Upper lobe of right lung (tissue), 1 donor: ENCODE measurements at places on chromosomes 13 and 19.

GRCh38 chr13:98978280-98978679 lies 416 bp upstream of the DOCK9 start:
- no peak for DNase-seq

DNA sequence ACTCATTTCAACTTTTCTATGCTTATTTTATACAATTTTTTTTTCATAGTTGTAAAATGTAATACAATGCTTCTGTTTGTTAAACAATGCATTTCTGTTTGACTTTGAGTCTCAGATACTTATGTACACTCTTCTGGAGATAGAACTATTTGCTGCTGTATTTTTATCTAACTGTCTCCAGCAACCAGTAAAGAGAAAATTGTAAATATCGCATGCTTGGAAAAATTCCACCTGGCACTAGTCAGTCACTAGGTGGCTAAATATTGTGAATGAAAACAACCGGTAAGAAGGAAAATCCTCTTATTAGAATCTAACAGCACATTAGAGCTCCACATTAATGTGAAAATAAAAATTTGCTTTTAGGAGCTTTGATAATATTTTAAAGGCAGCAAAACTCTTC lies 876.5 kb downstream of the PCDH9 start:
- DNase-seq = no peak

GRCh38 chr13:39370554-39370953 lies 232.4 kb downstream of the LHFPL6 start:
- DNase-seq = no peak

DNA sequence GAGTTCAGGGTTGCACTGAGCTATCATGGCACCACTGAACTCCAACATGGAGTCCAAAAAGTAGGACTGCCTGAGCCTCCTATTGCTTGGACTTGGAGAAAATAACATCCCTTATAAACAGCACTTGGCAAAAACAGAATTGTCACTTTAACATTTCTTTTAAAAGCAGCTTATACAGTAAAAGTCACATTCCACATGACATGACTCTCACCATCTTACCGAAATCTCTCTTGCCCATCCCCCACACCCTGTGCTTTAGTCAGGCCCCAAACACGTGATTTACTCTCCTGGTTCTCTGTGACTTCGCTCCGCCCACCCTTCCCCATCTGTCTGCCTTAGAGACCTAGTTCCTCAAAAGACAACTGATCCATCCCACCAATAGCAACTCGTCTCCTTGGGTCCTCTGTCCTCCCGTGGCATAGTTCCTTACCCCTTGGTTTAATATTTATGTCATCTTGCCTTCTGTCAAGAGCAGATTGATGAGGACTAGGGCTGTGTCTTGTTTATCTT lies 4.6 kb downstream of the SAFB start:
- DNase-seq = peak; percentile 82

DNA sequence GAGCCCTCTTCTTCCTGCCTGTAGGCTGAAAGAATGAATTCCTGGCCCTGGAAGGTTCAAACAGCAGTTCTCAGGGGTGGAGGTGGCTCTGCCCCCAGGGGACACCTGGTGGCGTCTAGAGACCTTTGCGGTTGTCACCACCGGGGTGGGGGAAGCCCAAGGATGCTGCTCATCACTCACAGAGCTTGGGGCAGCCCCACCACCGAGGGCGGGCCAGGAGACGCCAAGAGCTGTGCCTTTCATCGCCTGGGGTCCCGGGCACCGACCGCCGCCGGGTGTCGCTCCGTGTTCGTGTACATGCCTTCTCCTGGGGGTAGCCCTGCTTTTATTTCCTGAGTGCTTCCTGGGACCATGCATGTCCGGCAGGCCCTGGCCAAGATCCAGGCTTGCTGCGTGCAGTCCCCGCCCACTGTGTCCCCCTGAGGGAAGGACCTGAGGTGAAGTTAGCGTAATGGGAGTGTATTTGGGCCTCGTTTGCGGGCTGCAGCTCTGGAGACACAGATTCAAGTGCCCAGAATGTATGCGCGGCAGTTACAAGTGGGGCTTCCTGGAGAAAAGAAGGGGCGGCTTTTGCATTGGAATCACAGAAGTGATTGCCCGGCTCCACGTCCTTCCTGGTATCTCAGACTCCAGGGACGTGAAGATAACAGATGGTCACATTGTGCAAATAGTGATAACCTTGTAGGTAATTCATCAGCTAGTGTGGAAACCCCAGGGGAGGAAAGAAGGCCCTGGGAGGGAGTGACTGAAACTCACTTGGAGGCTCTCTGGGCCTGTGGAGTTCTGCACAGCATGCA lies 7.8 kb downstream of the DOT1L start:
- no peak for DNase-seq

DNA sequence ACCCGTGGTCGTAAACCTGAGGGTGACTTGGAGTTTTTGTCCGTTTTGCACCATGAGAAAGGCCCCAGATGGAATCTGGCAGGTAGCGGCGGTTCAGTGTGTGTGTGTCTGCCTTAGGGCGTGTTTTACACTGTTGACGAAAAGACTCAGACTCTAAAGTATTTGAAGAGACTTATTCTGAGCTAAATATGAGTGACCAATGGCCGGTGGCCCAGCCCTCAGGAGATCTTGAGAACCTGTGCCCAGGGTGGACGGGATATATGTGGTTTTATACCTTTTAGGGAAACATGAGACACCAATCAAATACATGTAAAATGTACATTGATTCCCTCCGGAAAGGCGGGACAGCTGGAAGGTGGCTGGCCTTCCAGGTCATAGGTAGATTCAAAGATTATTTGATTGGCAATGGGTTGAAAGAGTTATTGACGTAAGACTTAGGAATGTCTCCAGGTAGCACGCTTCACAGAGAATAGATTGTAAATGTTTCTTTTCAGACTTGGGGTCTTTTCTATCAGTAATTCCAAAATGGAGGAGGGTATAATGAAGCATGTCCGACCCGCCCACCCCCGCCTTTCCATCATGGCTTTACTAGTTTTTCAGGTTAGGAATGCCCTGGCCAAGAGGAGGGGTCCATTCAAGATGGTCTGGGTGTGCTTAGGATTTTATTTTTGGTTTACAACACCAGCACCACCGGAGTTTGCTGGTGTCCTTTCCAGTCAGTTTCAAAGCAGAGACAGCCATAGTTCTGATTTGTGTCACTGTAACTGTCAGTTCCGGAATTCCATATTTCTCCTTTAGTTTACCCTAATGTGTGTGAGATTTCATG lies 1.0 kb upstream of the ZNF529 start:
- DNase-seq = no peak

DNA sequence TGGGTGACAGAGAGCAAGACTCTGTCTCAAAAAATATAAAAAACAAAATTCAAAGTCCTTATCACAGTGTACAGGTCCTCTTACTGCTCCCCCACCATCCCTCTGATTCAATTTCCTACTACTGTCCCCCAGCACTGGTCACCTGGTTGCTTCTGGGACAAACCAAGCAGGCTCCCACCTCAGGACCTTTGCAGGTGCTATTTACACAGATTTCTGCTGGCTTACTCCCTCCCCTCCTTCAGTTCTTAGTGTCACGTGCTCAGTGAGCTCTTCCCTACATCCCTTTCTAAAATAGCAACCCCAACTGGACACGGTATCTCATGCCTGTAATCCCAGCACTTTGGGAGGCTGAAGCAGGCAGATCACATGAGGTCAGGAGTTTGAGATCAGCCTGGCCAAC lies 6.0 kb downstream of the IRF2BP1 start:
- DNase-seq = no peak

- no peak for DNase-seq
These were observed 83.8 kb downstream of the FAM216B start for GRCh38 chr13:42864952-42865767.

GRCh38 chr19:4064149-4064495 lies 2.6 kb downstream of the ZBTB7A start:
- DNase-seq = no peak

GRCh38 chr13:44199627-44200207 lies 173.9 kb upstream of the SERP2 start:
- no peak for DNase-seq

DNA sequence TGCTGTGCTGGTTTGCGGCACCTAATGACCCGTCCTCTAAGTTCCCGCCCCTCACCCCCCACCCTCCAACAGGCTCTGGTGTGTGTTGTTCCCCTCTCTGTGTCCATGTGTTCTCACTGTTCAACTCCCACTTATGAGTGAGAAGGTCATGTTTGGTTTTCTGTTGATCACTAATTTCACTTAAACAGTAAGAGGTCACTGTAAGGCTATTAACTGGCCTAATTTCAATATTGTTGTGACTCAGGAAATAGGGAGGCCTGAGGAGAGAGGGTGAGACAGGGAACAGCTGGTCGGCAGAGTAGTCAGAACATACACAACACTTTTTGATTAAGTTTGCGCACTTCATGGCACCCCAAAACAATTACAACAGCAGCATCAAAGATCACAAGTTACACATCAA lies 15.6 kb downstream of the TUBGCP3 start:
- DNase-seq = no peak

DNA sequence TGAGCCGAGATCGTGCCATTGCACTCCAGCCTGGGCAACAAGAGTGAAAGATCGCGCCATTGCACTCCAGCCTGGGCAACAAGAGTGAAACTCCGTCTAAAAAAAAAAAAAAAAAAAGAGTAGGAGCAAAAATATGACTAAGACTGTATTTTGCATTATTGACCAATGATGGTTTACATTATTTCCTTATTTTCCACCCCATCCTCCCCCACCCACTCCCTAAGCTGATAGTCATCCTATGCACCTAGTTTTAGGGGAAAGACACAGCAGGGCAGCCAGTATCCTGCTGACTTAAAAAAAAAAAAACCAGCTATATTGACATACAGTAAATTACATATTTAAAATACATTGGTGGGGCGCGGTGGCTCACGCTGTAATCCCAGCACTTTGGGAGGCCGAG lies 25.1 kb downstream of the VAV1 start:
- no peak for DNase-seq

GRCh38 chr13:110957181-110957884 lies 42.5 kb upstream of the ANKRD10 start:
- no peak for DNase-seq

DNA sequence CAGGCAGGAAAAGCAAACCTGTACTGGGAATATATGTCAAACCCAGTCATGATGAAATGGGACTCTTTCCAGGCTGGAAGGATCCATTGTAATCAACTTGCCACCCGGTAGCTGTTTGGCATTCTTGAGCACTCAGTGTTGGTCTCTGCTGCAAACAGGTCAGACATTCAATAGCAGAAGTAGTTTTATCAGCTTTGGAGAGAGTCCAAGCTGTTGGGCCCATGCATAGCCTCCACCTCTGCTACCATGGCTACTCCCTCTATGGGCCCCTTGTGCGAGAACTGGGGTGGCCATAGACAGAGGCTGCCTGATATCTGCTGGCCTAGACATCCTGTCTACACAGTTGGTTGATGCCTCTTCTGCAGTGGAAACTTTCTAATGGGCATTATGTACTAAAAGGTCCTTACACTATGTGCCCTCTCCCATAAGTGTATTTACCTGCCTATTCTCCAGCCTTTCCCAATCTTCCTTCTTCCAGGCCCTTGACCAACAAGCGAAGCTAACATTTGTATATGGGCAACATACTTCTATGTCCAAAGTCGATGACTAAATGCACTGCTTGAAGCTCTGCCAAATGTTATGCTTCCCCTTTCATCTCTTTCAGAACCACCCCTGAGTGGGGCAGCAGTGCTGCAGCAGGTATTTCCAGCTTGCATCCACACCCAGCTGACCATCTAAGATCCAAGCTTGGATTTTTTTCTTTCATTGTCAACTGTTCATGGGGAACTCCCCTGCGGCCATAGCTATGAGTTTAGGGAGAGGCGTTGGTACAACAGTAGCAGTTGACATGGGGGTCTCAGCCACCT lies 5.3 kb upstream of the RNF6 start:
- no peak for DNase-seq

- peak; percentile 89 for DNase-seq
These were observed 11.3 kb upstream of the ZBTB7A start for GRCh38 chr19:4077800-4078684.

- DNase-seq = no peak
These were observed 7.8 kb downstream of the GRIN2D start for GRCh38 chr19:48401287-48401686.

DNA sequence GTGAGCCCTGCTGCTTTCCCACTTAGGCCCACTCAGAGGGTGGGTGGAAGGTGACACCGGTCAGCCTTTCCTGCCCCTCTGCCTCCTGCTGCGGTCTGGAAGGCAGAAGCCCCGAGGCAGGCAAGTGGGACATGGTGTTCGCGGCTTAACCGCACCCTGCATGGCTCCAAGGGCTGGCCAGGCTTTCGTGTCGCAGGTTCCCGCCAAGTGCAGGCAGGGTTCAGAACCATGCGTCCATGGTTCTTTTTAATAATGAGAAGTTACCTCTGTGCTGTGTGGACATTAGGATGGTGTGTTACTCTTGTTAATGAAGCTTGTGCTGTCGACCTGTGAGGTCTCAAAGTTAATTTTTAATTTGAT lies 986 bp downstream of the DGKH start:
- DNase-seq = no peak

GRCh38 chr13:77779552-77780272 lies 82.2 kb downstream of the SLAIN1 start:
- DNase-seq = no peak

GRCh38 chr19:5054551-5055456 lies 85.9 kb downstream of the KDM4B start:
- DNase-seq = no peak

DNA sequence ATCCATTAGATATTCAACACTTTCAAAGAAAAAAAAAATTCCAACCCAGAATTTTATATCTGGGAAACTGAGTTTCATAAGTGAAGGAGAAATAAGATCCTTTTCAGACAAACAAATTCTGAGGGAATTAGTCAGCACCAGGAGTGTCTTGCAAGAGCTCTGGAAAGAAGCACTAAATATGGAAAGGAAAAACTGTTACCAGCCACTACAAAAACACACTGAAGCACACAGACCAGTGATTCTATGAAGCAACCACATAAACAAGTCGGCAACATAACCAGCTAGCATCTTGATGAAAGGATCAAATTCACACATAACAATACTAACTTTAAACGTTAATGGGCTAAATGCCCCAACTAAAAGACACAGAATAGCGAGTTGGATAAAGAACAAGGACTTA lies 368.4 kb upstream of the MIR17HG start:
- DNase-seq = no peak

- DNase-seq = no peak
These were observed 26.2 kb upstream of the OR7C2 start for GRCh38 chr19:14915116-14915515.

DNA sequence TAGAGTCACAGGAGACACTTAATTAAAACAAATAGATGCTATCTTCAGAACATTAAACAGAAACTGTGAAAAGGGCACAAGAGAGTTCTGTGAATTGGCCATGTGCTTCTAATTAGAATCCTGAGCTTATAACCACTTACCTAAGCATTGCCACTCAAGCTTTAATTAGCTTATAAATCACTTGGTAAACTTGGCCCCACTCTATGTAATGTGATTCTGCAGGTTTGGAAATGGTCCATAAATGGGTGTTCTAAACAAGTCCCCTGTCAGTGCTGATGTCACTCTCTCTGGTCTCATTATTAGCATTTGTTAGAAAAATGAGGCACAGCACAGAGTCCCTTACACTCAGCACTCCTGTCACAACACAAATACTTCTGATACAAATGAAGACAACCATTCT lies 18.0 kb downstream of the ZNF91 start:
- no peak for DNase-seq

- DNase-seq = no peak
These were observed 305.9 kb downstream of the KLF5 start for GRCh38 chr13:73364736-73365135.
